ENCODE measurements at places on chromosomes 16 and 17.

DNA sequence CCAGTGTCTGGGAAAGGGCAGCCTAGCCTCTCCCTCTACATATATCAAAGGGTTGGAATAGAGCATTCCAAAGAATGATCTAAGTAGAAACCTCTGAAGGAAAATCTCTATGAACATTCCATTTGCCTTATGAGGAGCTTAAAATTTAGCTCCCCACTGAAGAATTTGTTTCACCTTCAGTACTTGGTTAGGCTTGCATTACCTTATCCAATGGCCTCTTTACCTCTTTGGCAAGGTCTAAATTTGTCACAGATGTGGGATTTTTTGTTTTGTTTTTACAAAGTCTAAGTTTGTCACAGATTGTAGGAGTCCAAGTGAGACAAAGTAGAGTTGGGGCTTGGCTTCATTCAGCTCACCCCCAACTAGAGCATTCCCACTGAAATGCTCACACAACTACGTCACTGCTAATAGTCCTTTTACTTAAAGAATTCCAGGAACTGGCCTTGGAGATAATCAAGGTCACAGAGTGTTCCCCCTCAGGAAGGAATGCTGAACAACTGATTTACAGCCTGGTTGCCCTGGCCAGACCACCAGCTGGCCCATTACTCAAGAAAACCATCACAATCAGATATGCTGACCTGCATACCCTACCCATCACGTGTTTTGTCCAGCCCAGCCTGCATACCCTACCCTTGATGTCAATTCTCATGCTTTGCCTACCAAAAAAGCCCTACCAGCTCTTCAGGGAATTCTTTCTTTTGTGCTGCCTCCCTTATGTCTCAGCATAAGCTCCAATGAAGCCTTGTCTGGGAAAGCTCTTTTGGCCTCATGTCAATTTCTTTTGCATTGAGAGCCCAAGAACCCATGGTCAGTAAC, 26.5 kb upstream of the PPM1D start:
- no peak for DNase-seq

DNA sequence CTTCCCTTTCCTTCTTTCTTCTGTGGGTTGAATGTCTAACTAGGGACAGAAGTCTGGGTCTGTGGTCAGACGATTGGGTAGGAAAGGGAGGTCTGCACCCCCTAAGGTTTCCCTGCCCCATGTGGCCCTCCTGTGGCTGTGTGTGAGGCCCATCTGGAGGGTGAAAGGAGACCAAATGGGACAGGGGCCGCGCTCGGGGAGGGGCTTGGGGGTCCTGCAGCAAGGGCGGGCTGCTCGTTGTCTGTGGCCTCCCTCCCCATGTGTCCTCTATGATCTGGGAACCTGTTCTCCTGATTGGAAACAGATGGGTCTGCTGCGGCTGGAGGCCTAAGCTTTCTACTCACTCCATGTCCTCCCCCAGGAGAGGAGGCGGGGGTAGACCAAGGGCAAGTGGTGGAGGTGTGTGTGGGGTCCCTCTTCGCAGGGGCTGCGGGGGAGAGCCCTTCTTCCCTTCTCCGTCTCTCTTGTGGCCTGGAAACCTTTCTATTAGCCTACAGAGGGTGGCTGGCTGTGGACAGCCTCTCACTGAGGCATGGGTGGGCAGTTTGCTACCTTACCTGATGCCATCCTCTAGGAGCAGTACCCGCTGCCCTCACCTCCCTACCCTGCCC, 18.6 kb downstream of the IGFBP4 start:
- no peak for DNase-seq

DNA sequence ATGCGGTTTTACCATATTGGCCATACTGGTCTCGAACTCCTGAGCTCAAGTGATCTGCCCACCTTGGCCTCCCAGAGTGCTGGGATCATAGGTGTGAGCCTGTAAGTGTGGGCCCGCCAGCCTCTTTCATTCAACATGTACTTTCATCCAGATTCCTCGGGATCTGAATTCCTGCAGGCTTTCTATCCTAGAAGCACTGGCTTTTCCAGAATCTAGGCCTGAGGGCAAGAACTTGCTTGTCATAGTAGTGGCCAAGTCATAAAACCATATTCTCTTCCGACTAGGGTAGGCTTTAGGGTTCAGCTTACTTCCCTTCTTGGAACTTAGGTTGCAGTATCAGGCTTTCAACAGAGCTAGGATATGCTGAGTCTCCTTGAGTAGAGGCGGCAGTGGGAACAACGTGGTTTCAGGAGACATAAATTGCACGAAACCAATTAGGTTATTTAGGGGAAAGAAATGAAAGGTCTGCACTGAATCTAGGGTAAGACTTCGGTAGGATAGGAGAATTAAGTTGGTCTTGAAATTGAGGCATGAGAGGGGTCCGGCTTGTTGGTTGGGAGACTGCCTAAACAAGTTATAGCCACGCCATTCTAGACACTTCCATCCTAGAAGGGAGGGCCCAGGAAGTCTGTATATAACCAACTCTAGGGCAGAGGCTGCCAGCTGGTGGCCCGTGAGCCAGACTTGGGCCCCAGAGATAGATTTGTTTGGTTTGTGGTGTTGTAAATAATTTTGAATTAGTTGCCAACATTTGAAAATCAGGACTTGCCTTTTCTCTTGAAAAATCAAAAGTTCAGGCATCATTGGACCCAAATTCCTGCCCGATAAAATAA, 15.6 kb downstream of the SLC7A6 start:
- no peak for DNase-seq

- no peak for DNase-seq
Observed at GRCh38 chr17:72631568-72631948, 460.9 kb downstream of the SLC39A11 start.

DNA sequence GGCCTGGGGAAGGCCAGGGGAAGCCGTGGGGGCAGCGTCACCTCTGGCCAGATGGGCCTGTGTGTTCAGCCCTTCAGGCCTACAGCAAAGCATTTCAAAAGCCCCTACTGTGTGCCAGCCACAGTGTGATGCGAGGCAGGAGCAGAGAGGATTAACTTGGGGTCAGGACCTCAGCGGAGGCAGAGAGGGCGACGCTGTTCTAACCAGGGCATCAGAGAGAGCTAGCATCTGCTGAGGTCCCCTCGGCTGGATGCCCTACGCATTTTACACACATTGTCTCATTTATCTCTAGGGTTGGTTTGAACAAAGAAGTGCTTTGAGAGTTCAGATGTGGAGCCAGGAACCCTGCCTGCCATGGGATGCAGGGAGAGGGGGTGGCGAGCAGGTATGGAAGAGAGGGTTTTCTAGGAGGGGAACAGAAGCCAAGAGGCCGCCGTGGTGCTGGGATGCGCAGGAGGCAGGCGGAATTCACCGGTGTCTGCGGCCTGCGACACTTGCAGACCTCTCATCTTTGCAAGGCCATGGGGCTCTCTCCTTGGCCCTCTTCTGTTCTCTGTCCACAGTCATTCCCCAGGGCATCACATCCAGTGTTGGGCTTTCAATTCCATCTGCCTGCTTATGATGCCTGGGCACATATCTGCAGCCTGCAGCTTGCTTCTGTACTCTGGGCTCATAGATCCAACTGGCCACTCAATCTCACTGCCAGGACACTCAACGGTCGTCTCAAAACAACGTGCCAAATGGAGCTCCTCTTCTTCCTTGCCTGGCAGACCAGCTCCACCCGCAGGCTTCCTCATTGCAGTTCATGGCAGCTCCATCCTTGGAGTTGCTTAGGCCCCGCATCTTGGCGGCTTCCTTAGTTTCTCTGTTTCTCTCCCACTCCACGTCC, 8.1 kb upstream of the NKD1 start:
- no peak for DNase-seq

- no peak for DNase-seq
Observed at GRCh38 chr16:20255002-20255401, 72.3 kb downstream of the GP2 start.

Measured in NCI-H446 (cell line).